Activated T-helper 2 cell treated with anti-CD3 and anti-CD28 coated beads, Interferon-gamma antibody, Interleukin-2, Interleukin-4, amounts not matched to agents 10 μg/mL and 5 μg/mL and 100 μg/mL, durations not matched to agents 14 hours and 24 hours and 36 hours (primary cell): ENCODE measurements at places on chromosomes 7 and 10. TPM values are rescaled to one million over a fixed set of nuclear protein-coding genes. Genes with fewer than 3 reads are reported as not detected.

DNA sequence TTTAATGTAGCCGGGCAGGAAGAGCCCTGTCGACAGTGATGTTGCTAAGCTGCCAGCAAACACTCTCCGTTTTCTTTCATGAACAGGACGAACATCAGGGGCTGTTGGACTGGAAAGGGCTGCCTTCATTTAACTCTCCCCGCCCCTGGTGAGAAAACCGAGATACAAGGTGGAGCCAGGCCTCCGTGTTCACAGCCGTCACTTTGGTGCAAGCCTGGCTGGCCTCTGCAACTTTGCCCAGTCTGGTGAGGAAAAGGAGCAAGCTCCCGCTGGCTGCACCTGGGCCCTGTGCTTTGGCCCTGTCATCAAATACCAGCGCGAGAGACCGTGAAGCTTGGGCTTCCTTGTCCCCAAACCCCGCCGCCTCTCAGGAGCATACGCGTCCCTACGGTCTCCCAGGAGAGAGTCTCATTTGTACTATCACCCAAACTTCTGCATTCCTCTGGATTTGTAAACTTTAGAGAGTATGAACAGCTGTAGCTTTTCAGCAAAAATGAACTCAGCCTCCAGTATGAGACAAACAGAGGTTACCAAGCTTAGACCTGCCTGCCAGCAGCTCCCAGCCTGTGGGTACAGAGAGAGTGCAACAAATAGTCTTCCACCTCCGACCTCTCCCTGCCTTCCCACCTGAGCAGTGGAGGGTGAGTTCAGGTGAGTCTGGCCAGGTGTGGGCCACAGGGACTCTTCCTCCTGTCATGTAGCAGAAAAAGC, 445.3 kb upstream of the MGMT start:
- no peak overlapping the region for H3K27ac ChIP-seq
- no peaks in the 10 kb centered on the region for H3K4me1 ChIP-seq
- DNase-seq: no peak
- H3K36me3 ChIP-seq: no peaks in the 10 kb centered on the region

SERPINE1 gene
- 0.23 TPM in 2 replicates for total RNA-seq

C10orf62 gene
- total RNA-seq: not detected in 2 replicates

DNA sequence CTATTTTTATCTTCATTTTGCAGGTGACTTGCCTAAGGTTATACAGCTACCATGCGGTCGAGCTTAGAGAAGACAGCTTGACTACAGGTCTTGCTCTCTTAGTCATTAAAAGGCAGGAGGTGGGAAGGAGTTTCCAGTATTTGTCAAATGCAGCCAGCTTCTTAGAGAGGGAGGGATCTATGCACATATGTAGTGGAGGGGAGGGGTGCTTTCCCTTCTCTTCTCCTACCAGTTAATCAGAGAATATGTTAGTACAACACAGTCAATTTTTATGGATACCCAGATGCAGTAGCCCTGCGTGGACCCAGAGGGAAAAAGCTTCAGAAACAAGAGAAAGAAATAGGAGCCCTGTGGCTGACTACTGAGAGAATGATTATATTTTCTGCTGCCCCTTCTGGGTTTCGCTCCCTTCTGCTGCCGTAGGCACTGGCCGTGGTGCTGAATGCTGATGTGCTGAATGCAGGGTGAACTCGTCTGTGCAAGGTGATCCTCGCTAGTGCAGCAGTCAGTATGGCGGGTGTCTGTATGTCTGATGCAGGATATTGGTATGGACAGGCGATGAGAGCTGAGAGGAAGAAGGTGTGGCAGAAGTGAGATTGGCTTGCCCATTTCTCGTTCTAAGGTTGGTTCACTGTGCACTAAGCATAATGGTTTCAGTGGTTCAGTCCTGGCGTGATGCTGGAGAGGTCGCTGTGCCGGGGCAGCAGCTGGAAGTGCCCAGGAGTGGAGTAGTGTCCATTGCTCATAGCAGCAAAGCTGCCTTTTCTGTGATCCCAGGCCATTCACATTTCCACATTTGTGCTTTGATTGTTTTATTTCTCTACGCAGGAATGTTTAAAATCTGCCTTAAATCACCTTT, 189.2 kb upstream of the PODXL start:
- no peaks in the 10 kb centered on the region for H3K27me3 ChIP-seq
- H3K27ac ChIP-seq: no peak overlapping the region
- H3K4me1 ChIP-seq: no peaks in the 10 kb centered on the region
- H3K4me3 ChIP-seq: no peak overlapping the region
